HFFc6 (cell line): ENCODE measurements at places on chromosomes 2 and 18.

- DNase-seq = no peak
These were observed 110.7 kb downstream of the QPCT start for GRCh38 chr2:37454851-37455762.

DNA sequence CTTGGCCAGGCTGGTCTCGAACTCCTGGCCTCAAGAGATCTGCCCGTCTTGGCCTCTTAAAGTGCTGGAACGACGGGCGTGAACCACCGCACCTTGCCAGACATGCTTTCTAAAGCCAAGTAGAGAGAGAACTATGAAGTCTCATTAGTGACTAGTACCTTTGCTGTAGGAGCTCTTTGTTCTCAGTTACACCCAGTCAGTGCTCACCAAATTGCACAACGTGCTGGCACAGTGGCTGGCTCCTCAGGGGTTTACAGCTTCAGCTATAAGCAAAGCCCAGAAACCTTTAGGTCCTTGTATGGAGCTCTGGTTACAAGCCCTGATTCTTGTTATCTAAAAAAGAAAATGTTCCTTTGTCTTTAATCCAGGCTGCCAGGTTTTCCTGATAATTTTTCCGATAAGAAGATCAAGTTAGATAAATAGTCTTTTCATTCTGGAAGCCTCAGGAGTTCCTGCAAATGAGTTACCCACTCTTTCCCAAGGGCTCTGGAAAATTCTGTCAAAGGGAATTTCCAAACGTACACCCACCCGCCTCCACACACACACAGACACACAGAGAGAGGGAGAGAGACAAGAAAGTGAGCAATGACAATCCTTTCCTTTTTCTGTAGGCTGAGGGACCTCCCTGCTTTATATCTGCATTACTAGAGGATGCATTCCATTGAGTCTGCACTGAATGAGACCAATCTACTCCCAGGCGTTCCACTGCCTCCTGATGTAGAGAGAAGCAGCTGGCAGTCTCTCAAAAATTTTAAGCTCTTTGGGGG, 100.2 kb upstream of the CSRNP3 start:
- no peak for DNase-seq

- no peak for DNase-seq
These were observed 392.1 kb upstream of the RAB12 start for GRCh38 chr18:8217051-8217564.

DNA sequence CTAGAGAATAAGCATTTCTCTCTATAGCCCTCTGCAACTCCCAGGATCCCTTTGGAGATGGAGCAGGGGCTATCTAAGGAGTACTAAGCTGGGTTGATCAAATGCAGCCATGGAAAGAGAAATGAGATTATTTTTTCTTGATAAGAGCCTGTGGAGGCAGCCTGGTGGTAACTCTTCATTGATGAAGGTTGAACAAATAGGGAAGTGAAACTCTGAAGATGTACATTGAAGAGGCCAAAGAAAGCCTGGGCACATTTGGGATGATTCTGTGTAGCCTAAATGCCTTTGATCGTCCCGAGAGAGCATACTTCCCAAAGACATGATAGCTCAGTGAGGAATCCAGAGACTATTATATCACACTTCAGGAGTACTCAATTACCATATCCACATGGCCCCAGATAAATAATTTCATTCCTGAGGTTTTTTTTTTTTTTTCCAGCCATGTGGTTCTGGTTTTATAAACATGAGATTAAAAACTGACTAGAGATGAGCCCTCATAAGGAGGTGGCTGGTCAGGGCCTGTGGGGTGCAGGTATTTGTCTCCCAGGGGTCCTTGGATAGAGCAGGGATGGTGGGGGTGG, 192.5 kb downstream of the TPGS2 start:
- no peak for DNase-seq

- no peak for DNase-seq
These were observed 45.4 kb upstream of the KIF5C start for GRCh38 chr2:148829618-148830017.

DNA sequence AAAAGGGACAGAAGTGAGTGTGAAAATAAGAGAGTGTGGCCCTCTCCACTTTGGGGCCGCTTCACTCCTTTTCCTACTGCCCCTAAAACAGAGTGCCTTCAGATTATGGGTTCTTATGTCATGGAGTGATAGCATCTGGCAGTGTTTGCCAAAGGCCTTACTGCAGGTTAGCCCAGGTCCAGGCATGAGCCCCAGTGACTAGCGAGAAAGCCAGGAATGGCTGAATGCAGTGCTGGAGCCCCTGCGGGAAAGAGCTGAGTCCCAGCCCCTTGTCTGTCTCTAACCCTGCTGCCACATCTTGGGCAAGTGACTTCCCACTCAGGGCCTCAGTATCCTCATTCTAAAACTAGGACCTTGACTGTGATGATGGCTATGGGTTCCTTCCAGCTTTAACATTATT, 6.0 kb downstream of the IGFBP5 start:
- no peak for DNase-seq
